Esophagus mucosa (tissue), 1 donor: ENCODE measurements at places on chromosomes 12 and 14.

DNA sequence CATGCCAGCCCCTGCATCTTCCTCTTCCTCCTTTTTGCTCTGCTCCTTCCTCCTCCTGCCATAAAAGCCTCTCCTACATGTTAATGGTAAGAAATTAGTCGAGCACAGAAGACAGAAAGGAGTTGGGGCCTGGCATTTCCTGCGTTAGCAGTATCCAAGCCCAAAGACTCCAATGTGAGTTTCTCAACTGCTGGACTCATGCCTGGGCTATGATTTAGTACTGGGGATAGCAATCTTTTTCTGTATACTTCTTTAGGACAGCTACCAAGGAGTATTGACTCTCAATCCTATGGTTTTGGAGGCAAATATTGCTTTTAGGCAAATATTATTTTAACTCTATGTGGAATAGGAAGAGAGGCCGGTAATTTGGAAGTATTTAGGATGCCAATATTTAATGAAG lies 18.0 kb upstream of the SLC38A4 start:
- no peak for ATAC-seq

DNA sequence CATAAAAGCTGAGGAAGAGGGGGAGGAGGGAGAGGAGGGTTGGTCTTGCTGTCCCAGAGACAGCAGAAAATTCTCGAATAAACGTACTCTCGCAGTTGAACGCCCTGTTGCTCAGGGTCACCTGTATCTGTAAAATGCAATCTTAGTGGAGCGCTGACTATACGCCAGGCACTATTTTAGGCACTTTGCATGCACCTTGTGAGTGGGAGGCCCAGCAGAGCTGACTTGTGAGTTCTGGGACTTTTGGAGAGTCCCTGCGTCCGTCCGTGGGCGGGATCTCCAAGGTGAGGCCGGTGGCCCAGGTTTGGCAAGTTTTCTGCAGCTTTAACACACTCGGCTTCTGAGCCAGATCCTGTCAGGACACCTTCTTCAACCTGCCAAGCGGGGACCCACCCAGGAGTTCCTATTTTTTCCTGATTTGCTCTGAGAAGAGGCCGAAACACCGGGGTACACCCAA lies 32.5 kb upstream of the PLEKHG6 start:
- ATAC-seq = peak; percentile 63

GRCh38 chr14:70714055-70714550 lies 72.4 kb downstream of the TTC9 start:
- ATAC-seq = no peak

- ATAC-seq = no peak
Observed at GRCh38 chr14:95928751-95929150, 52.1 kb downstream of the TUNAR start.

- ATAC-seq = no peak
Observed at GRCh38 chr14:33959692-33960151, 8.8 kb upstream of the EGLN3 start.

- ATAC-seq = no peak
Observed at GRCh38 chr12:90333939-90334338, 621.0 kb downstream of the CCER1 start.

GRCh38 chr12:14960548-14961465 lies 594 bp downstream of the ARHGDIB start:
- ATAC-seq = peak; percentile 82

DNA sequence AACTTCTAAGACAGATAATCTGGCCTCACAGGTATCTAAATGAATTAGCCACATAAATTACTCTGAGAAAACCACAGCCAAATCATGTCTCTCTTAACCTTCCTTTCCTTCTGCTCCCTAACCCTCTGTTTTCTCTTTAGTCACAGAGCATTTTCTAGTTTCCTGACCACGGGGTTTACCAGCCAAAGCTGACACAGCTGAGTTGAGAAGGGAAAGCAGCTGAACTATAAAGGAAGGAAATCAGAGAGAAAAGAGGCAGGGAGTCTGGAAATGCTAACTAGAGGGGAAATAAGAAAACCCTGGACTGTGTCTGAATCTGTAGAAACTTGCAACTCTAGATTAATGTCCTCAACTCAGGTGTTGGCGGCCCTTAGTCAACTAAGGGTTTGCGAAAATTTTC lies 24.4 kb downstream of the ANKS1B start:
- ATAC-seq = no peak

GRCh38 chr12:50397117-50397650 lies 775 bp upstream of the FAM186A start:
- ATAC-seq = no peak

DNA sequence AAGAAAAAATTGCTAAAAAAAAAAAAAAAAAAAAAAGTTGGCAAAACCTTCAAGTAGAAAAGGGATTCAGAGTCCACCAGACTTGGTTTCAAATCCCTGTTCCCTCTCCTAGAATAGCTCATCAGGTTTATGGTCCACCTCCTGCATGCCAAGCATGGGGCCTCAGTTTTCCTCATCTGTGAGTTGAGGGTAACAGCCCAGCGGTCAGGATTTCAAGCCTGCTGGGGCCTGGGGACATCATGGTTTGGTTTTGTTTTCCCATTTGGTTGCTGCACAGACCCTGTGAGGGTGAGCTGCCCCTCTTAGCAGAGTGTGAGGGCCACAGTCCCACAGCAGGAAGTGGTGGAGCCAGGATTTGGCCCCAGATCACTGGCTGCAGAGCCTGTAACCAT lies 12.5 kb downstream of the FAM222A start:
- ATAC-seq = no peak

GRCh38 chr12:124992874-124993625 lies 395 bp upstream of the BRI3BP start:
- peak; percentile 68 for ATAC-seq

DNA sequence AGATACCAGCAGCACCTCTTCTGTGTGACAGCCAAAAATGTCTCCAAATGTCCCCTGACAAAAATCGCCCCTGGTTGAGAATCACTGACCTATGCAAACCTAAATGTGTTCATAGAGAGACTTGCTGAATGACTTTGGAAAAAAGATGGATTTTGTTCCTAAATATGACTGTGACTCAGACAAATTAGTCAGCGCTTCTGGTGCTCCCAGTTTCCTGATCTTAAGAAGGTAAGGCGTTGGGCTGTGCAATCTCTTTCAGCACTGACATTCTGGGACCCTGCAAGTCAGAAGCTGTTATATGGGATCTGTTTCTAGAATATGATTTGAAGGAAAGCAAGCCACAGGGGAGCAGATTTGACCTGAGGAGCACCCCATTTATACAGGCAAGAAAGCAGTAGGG lies 90.6 kb upstream of the PWP1 start:
- no peak for ATAC-seq

- no peak for ATAC-seq
Observed at GRCh38 chr12:88437226-88437625, 143.0 kb downstream of the KITLG start.
